ENCODE measurements at places on chromosomes 2 and 18.

GRCh38 chr2:140247451-140248195, 1467.4 kb upstream of the NXPH2 start:
- no peak for DNase-seq

DNA sequence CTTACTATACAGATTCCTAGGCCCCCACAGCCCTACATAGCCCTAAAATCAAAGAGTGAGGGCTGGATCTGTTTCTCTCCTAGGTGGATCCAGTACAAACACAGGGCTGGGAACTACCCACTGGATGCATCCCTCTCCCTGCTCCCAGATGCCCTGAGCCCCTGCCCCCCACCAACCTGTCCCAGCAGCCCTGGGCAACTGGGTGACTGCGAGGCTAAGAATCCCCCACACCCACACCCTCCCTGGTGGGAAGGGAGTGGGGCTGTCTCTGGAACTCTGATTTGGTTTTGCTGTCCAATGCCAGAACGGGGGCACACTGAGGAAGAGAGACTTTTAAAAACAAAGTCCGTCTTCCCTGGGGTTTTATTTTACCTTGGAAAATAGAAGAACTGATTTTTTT, 113.1 kb downstream of the SMAD7 start:
- DNase-seq = no peak

- DNase-seq = no peak
Measured at GRCh38 chr2:161117506-161117905, 42.7 kb upstream of the TANK start.

- no peak for DNase-seq
Measured at GRCh38 chr18:75654851-75655751, 227.6 kb upstream of the SMIM21 start.

DNA sequence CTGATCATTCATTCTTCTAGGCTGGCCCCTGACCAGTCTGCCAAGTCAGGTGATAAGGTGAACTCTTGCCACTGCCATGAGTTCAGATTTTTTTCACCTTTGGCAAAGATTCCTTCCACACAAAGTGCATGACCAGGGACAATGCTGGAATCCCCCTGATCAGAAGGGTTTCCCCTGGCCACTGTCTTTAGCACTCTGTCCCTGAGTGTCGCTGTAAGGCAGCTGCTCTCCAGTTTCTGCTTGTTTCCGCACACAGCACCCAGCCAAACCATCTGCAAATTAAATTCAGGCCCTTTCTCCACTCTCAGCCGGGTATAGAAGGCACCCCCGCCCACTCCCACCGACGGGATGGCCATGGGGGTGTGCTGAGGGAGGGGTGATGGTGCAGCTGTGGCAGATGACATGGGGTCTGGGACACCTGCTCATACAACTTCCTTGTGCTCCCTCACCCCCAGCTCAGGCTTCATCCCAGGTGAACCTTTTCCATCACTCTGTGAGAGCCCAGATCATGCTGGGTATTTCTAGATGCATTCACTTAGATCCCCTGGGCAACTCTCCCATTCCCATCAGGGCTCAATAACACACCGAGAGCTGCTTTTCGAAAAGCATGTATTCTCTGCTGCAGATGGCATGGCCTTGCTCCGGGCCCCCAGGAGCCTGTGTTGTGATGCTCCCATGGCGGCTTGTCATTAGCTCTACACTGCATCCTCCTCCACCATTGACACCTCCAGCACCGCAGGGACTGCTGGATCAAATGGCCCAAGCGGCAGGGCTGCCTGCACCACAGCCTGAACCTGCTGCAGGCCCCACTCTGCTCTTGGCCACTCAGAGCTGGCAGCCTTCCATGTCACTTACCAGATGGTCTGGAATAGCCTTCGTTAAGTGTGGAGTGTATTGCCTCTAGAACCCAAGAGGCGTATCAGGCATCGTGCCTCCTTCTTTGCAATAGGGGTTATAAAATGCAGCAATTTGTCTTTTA, 52.3 kb upstream of the ROCK2 start:
- DNase-seq = no peak

GRCh38 chr18:56323673-56324072, 314.7 kb downstream of the TXNL1 start:
- DNase-seq = no peak

DNA sequence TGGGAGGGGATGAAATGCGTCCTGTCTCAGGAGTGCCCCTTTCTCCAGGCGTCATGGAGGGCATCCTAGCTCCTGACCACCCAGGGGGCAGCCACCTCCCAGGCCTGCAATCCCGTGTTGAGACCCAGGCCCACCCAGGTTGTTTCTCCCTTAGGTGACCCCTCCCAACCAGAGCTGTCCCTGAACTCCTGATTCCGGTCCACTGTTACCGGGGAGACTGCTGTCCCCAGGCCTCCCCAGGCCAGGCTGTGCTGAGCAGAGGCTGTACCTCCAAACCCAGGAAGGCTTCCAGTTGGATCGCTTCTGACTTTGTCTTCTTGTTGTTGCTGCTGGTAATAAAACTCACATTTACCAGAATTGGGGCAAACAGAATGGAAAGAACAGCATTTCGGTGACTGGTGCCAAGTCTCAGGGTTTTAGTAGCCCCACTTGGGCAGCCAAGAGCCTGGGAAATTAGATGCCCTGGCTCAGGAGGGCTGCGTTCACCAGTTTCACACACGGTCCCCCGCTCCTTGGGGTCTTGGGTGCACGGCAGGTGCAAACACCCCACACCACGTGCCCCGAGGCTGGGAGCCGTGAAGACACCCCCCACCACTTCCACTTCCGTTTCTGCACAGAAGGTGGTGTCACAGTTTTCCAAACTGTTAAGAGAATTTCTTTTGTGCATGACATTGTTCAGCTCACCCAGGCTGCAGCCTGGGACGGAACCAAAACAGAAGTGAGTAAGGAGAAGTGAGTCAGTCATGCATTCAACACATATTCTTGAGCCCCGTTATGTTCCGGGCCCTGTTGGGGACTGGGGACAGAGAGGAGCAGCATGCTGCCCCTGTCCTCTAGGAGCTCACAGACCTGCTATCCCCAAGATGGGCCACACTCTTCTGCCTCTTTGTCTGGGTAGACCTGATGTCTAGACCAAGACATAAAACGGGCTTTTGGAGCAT, 29.4 kb downstream of the ITM2C start:
- peak; percentile 27 for DNase-seq

DNA sequence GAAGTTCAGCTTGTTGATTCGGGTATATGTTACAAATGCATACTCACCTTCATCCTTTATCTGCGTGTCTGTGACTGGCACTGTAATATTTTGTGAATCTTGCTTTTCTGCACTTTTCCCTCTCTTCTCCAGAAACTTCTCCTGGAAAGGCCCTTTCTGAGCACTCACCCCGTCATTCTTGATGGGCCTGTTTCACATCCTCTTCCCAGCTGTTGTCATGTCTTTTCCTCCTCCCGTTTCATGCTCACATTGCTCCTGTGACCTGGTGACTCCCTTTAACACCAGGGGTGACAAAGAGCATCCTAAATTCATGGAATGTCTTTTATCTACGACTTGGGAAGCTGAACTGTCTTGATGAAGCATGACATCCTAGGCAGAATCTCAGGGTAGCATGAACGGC, 65.8 kb downstream of the CD8B2 start:
- no peak for DNase-seq

DNA sequence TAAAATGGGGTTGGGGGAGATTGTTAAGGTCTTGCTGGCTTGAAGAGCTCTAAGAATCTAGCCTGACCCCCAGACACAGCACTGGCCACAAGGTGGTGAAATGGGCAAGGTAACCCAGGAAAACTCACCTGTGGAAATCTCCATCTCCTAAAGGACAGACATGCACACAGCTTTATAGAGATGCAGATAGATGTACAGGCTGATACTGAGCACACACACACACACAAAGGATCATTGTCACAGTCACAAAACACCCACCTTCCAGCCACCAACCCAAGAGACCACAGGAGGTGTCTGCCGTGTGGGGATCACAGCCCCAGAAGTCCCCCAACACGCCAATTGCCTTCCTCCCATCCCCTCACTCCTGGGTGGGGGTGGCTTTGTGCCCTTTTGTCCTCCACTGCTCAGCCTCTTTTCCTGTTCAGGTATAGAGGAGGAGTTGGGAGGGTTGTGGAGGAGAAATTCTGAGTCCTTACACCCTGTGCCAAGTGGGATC, 3.2 kb upstream of the CYP26B1 start:
- no peak for DNase-seq

DNA sequence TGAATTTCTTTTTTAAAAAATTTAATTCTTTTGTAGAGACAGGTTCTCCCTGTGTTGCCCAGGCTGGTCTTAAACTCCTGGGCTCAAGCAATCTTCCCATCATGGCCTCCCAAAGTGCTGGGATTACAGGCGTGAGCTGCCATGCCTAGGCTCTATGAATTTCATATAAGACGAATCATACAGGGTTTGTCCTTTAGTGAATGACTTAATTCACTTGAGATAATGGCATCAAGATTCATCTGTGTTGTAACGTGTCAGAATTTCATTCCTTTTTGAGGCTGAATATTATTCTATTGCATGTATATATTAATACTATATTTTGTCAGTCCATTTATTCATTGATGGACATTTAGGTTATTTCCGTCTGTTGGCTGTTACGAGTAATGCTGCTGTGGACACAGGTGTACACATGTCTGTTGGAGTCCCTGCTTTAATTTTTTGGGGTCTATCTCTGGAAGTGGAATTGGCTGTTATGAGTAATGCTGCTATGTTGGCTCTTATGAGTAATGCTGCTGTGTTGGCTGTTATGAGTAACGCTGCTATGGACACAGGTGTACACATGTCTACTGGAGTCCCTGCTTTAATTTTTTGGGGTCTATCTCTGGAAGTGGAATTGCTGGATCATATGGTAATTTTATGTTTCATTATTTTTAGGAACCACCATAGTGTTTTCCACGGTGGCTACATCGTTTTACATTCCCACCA, 210.6 kb downstream of the CAMKMT start:
- DNase-seq = no peak

GRCh38 chr2:211423018-211423417, 866.6 kb downstream of the CPS1 start:
- no peak for DNase-seq

GRCh38 chr2:221571551-221572218, 419 bp downstream of the EPHA4 start:
- no peak for DNase-seq

GRCh38 chr2:109243526-109244303, 114.7 kb downstream of the SH3RF3 start:
- no peak for DNase-seq

GRCh38 chr2:229858351-229858750, 63.5 kb downstream of the TRIP12 start:
- no peak for DNase-seq

- no peak for DNase-seq
Measured at GRCh38 chr2:71832844-71833243, 314.8 kb downstream of the CYP26B1 start.

DNA sequence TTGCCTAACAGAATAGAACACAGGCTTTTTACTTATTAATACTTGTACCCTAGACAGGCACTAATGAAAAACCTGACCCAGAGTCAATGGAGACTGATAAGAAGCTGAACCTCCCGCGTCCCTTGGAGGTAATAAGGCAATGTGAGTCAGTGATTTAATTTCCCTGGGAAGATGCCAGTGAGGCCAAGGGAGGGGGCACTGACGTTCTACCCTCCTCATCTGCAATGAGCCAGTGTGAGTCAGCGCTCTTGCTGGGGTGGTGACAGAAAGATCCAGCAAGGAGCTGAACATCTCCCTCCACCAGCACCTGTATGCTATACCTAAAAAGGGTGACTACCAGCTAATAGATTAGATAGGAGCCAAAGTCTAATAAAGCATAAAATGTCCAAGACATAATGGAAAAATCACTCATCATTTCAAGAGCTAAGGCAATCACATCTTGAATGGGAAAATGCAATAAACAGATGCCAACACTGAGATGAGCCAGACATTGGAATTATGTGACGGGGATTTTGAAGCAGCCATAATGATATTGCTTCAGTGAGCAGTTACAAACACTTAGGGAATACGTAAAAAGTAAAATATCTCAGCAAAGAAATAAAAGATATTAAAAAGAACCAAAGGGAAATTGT, 116.9 kb downstream of the TPGS2 start:
- DNase-seq = no peak

GRCh38 chr2:61244694-61245093, 82.7 kb downstream of the C2orf74 start:
- DNase-seq = no peak

GRCh38 chr2:46381263-46381849, 84.1 kb downstream of the EPAS1 start:
- no peak for DNase-seq

DNA sequence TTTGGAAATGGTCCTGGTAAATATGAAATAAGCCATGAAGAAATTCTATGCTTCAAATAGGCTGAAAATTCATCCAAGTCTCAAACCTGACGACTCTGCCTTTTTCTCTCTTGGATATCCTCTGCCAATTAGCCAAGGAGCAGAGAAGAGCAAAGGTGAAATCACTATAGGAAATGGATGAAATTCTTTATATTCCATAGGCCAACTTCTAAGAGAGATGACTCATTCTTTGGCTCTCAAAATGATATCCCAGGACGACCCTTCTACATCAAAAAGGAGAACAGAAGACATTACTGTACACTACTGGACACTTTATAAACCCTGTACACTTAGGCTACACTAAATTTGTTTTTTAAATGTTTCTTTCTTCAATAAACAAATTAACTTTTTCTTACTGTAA, 22.7 kb downstream of the PDE1A start:
- DNase-seq = no peak

DNA sequence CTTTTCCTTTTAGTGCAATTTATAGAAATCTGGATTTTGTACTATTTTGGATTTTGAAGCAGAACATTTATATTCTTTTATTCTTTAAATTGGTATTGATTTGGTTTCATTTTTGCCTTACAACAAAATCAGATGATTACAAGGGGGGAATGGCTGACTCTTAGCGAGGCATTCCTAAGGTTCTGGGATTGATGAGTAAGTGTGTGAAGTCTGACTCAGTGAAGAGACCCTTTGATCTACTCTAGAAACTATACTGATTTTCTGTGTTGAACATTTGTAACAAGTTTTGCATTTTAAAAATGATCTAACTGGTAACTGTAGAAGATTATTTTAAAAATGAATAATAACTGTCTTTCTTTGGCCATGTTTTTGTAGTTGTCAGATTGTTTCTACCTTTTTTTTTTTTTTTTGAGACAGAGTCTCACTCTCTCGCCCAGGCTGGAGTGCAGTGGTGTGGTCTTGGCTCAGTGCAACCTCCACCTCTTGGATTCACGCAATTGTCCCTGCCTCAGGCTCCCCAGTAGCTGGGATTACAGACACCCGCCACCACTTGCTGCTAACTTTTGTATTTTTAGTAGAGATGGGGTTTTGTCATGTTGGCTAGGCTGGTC, 48.7 kb downstream of the TTC39C start:
- no peak for DNase-seq

DNA sequence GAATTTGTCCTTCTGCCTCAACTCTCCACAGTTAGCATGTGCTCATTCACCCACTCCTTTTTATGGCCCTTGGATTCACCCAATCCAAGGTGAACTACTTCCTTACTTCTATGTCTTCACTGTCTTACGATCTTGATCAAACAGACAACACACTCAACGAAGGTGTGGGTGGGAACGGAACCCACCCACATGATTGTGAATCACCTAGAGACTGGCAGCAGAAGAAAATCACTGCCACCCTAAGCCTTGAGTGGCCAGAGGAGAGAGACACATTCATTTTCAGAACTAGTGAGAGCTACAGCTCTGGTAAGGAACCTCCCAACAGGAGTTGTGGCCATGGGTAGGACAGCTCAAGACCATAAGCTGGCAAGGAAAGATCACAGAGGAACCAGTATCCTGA, 194.3 kb downstream of the PLCL1 start:
- DNase-seq = no peak
